ENCODE measurements at places on chromosomes 11 and 22.

GRCh38 chr11:45272701-45273100, 13.4 kb downstream of the SYT13 start:
- no peak for DNase-seq
- H3K4me3 ChIP-seq, result no peak overlapping the region
- H3K27ac ChIP-seq, result no peak overlapping the region
- H3K36me3 ChIP-seq, result no peaks in the 10 kb centered on the region

DNA sequence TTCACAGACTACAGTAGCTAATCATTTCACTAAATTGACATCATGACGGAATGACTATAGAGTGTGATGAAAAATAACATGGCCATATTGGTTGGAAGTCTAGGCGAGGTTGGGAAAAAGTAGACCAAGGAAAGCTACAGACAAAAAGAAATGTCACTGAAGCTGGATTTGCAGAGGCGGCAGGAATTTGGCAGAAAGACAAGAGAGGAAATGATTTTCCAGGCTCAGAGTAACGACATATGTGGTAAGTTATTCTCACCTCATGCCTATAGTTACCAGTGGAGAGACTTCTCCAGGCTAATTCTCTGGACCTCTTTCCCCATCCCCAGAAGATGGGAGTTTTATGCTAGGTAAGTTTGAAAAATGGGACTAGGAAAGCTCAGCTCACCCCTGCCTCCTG, 1005.8 kb upstream of the CCDC90B start:
- DNase-seq, result no peak
- H3K27ac ChIP-seq, result no peak overlapping the region
- H3K4me1 ChIP-seq, result peaks cover 10% of the 10 kb centered on the region

DNA sequence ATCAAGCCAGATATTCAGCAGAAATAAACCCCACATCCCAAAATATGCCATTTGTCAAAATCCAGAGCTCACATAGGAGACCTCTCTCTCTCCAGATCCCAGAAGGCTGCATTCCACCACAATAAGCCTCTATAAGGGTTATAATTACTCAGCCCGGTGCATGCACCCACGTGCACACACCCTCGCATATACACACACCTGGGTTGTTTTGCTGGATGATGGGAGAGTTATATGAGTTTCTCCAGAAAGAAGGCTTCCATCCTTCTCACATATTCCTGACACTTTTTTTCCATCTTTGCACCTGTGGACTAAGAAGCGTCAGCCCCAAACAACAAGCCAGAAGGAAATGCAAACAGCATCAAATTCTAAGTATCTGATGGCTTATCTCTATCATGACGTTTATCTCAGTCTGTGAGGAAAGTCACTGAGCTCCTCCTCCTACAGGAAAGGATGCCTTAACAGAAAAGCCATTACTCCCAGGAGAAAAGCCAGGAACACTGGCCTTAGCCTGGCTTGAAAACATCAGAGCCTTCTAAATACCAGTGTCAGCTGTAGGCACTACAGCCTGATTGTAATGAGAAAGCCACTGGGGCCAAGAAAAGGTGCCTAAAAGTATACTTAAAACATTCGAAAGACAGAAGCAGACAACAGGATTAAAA, 253.2 kb downstream of the LARGE1 start:
- no peak overlapping the region for H3K4me3 ChIP-seq
- DNase-seq, result no peak
- no peaks in the 10 kb centered on the region for H3K36me3 ChIP-seq
- no peaks in the 10 kb centered on the region for H3K4me1 ChIP-seq
- no peaks in the 10 kb centered on the region for H3K27me3 ChIP-seq

DNA sequence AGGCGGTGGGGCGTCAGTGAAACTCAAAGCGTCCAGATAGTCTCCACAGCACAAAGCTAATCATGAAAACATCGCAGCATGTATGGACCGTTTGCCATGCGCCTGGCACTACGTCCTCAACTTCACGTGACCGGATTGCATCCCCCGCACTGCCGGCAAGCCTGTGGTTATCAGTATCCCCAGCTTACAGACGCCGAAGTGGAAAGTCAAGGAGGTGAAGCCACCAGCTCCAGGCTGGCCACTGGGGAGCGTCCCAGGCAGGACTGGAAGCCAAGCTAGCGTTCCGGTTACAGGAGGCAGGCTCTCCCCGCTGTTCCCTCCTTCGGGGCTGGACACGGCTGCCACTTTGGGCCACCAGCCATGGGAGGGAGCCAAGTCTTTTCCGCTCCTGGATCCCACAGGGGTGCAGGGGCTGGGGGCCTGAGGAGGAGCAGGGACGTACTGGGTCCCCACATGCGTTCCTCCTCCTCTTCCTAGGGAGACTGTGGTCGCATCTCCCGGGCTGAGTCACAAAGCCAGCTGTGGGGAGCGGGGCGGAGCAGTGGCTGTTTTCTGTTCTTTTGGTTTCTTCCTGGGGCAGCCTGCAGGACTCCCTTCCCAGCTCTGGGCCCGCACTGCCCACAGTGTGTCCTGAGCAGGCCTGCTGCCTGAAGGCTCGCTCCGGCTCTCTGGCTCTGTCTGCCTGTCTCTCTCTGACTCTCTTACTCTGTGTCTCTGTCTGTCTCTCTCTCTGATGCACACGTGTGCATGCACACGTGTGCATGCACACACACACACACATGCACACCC, 4.3 kb upstream of the OSBPL5 start:
- no peak overlapping the region for H3K27ac ChIP-seq
- H3K4me1 ChIP-seq, result peaks cover 21% of the 10 kb centered on the region
- DNase-seq, result peak; percentile 82

Data from SJSA1 (cell line).